ENCODE measurements at places on chromosomes 1 and 21. TPM values are rescaled to one million over a fixed set of nuclear protein-coding genes. Genes with fewer than 3 reads are reported as not detected.

- DNase-seq = no peak
These were observed 26.8 kb downstream of the PRDM15 start for GRCh38 chr21:41852151-41852928.

DNA sequence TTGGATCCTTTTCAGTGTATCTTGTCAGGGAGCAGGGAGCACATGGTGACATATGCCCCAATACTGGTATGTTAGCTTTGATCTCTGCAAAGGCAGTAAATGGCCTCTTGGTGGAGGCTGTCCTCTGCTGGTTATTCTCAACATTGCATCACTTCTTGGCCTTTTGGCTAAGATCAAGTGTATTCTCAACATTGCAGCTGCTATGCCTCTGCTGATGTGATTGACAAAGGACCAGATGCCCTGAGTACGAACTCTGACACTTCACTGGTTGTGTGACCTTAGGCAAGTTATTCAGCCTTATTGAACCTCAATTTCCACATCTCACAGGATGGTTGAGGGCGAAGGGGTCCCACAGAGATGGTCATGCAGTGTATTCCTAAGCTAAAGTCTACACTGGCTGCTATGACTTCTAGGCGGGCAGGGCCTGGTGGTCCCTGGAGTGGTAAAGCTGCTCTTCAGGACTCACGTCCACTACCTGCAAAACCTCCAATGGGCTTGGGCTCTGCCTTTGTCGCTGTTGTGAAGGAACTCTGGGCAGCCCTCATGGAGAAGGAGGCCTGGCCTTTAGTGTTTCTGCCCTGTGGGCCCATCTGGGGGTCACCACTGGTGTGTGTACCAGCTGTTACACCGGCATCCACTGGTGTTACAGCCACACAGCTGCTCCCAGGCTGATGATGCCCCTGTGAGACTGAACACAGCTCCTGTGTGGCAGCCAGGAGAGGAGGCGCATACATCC is 64.8 kb downstream of the DNTTIP2 start:
- DNase-seq = peak; percentile 55

Gene OPRD1
- total RNA-seq = not detected

Gene TNFAIP8L2
- total RNA-seq = 14.7 TPM

Gene LAD1
- total RNA-seq = not detected

- DNase-seq = no peak
These were observed 15.6 kb downstream of the STRIP1 start for GRCh38 chr1:110049801-110050601.

GRCh38 chr1:11272544-11272831 is 510 bp upstream of the UBIAD1 start:
- no peak for DNase-seq

GRCh38 chr21:44079846-44080245 is 27.4 kb upstream of the PWP2 start:
- no peak for DNase-seq
